ENCODE measurements at places on chromosomes 1 and 21.

DNA sequence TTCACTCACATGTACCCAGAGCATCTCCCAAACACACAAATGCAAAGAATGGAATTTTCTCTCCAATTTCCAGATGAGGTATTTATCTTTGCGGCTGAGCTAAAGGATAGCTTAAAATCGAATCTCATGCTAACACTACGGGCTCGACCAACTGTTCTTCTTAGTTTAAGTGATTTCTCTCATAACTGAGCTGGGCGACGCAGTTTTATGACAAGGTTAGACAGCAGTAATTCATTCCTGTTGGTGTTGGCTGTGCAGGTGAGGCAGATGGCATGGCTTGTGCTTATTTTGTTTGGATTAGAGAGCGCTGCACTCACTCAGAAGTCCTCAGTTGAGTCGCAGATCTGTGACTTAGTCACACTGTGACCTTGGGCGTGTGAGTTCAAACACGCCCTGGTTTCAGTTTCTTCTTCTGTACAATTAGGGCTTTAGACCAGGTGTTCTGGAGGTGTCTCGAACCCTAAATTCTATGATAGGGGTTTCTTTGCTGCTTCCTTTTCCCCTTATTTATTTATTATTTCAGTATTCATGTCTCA is 41.5 kb upstream of the MRPS6 start:
- DNase-seq, result no peak

DNA sequence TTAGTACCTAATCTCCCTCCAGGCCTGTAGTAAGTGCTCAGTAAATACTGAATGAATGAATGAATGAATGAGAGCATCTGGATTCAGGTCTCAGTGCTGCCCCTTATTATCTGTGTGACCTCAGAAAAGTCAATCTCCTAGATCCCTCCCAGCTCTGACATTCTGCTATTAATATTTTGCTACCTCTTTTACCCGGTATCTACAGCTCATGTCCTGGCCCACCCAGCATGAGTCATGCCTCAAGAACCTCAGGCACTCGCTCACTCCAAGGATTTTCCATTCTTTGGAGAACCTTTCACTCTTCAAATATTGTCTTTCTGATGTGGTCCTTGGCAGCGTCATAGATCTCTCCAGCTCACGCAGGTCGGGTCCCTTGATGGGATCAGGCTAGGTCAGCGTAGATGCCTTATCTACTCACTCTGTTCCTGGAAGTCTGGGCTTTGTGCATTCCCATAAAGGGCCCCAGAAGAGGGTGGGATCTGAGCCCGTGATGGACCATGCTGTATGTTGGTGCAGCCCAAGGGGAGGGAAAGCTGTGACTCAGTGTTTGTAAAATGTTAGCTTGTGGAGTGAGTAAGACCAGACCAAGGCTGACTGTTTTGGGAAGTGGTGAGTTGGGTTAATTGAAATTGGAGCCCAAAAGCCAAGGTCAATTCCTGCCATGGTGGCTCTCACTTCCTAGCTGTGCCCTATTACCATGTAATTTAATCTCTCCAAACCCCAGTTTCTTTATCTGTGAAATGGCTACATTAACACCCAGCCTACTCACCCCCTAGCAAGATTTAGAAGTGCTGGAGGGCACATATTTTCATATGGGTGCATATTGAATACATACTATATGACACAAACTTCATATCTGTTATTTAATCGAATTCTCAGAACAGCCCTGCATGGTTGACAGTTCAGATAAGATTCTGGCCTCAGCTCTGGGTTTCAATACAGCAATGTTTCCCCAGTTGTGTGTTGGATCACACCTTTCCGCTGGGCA is 214.1 kb upstream of the USP24 start:
- no peak for DNase-seq

DNA sequence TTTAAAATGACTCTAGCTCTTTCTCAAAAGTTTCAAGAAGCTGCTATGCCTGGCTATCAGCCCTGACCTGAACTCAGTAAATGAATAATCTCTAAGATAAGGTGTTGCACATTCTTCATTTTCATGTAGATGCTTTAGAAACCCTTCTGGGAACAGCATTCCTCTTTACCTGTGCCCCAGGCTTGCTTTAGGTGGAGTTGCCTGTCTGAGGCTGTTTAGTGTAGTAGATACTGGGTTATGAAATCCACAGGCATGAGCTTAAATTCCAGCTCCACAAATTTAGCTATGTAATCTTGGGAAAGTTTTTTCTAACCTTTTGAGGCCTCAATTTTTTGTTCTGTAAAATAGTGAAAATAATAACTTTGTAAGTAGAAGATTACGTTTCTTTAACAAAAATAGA is 41.6 kb downstream of the ATP6V1G3 start:
- no peak for DNase-seq

- no peak for DNase-seq
Observed at GRCh38 chr1:109639063-109639840, 16.6 kb upstream of the GSTM4 start.

- DNase-seq, result no peak
Observed at GRCh38 chr1:241579434-241579833, 47.3 kb downstream of the KMO start.

DNA sequence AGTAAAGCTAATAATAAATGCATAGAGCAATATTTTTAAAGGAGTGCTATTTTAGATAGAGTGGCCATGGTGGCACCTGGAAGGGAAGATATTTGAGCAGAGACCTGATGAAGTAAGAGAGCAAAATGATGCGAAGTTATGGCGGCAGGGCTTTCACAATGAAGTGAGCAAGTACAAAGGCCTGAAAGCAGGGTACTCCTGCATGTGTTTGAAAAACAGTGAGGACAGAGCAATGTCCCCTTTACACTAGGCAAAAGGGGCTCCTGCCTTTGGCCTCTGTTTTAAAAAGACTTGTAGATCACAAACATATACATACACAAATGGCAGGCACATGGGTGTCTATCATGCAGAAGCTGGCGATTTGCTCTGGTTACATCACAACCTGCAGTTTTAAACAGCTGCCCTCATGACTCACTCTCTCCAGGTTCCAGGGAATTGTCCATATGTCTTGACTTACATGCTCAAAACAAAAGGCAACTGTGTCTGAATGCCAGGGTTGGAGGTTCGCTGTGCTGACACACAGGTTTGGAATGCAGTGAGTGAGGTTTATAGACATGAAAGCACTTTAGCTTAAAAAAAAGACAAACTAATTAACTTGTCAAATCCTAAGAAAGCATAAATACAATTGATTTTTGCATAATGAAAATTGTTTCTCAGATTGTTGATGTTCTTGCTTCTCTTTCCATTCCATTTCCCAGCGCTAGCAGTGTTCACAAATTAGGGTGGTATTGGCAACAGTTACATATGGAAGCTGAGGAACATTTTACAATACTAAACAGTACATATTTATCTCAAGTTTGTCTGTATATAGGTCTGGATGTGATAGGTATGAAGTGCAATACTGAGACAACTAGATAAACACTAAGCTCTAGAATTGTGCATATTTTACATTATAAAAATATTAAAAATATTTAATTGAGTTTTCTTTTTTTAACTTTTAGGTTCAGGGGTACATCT is 313.9 kb downstream of the BARHL2 start:
- no peak for DNase-seq

- no peak for DNase-seq
Observed at GRCh38 chr1:193569096-193569982, 382.9 kb upstream of the B3GALT2 start.

- DNase-seq, result no peak
Observed at GRCh38 chr1:233327651-233328141, at the start of gene MAP3K21. MAP3K21 (plus strand) TSS chr1:233327724; CDS start chr1:233328029, 305 bp downstream.

GRCh38 chr1:157286646-157287420 is 148.6 kb upstream of the ETV3 start:
- DNase-seq, result no peak

DNA sequence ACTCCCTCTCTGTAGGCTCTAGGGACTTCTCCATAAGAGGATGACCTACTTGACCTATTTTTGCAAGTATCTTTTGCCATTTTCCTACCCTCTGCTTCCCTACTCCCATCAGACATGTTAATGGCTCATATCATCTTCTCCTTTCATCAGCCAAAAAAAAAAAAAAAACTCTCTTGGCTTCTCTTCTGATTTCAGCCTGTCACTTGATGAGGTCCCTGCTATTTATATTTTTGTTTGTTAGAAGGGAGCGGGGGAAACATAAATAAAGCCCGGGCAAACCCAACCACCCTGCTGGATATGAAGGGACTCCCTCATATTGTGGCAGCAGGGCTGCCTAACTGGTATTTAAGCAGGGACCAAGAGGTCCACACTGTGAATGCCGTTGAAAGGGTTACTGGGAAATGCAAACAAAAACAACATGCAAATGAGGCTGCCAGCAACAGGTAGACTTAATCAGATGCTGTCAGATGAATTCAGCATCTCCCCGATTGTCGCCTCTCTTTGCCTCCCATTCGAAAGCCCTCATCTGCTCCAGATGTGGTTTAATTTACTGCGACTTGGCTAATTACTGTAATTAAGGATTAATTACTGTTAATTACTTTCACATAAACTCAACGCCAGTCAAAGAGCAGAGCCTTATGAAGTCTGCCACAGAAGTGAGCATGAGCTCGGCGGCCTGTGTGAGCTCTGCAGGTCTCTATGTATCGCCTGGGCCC is 172.3 kb downstream of the PBX1 start:
- DNase-seq, result no peak

DNA sequence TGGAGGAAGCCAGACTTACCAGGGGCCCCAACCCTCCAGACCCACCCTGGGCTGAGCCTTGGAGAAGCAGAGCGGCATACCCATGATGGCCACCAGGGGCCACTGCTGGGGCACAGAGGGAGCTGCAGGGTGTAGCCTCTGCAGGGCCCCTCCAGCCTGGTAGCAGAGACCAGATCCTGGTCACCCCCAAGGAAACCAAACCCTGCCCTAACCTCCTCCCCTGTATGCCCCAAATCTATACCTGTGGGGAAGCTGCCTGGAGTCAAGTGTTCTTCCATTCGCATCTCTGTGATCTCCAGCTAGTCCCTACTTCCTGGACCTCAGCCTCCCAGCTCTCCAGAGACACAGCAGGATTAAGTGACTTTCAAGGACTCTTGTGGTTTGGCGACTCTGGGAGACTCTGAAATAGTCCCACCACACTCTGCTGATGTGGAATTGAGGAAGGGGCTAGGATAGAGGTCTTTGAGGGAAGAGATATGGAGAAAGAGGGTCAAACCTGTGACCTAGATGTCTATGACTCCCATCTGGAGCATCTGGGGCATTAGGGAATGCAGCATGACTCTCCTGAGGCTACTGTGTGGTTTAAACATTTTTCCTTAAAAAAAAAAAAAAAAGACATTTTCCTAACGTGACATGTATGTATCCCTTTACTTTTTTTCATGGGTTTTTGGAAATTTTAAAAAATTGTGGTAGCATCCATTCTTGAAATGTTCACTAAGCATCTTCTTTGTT is 119.2 kb upstream of the IPO9 start:
- DNase-seq, result peak; percentile 35

DNA sequence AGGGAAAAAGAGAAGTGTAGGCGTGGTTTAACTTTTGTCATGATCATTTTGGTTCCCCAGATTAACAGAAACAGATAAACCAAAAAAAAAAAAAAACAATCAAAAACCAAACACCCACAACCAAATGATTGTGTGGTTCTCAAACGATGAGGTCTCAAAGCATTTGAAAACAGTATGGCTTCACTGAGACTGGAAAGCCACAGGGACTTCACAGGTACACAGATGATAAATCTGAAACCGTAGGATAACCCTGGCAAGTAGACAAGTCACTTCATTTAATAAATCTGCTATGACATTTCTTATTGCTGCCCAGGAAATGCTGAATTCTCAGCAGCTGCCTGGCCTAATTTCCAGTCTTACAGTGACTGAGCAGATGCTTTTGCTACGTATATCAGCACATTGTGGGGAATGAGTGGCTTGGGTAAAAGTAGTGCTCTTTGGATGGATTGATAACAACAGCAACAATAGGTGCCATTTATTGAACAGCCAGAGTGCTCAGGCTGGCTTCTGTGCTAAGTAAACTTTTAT is 6.1 kb downstream of the ST6GALNAC3 start:
- DNase-seq, result no peak

GRCh38 chr1:923131-923990 is at the start of gene SAMD11:
SAMD11 (plus strand) TSS chr1:923923; CDS start chr1:924432, 509 bp downstream.
- DNase-seq, result peak; percentile 65

GRCh38 chr1:61504852-61505390 is 220.0 kb downstream of the TM2D1 start:
- no peak for DNase-seq

GRCh38 chr1:70874818-70875217 is 172.8 kb downstream of the PTGER3 start:
- no peak for DNase-seq

DNA sequence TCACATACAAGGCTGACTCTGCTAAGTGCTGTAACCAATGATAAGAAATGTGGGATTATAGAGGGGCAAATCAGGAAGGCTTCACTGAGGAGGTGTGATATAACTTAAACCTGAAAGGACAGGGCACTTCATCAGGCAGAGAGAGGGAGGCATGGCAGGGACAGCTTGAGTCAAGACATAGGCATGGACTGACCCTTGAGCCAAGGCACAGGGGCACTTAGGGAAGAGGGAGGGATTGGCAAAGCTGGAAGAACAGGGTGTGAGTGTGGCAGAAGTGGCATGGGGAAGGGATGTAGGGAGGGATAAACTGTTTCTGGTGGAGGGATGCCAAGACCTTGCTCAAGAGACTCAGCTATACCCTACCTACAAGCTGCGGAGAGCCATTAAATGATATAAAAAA is 81.3 kb downstream of the PLXNA2 start:
- no peak for DNase-seq

DNA sequence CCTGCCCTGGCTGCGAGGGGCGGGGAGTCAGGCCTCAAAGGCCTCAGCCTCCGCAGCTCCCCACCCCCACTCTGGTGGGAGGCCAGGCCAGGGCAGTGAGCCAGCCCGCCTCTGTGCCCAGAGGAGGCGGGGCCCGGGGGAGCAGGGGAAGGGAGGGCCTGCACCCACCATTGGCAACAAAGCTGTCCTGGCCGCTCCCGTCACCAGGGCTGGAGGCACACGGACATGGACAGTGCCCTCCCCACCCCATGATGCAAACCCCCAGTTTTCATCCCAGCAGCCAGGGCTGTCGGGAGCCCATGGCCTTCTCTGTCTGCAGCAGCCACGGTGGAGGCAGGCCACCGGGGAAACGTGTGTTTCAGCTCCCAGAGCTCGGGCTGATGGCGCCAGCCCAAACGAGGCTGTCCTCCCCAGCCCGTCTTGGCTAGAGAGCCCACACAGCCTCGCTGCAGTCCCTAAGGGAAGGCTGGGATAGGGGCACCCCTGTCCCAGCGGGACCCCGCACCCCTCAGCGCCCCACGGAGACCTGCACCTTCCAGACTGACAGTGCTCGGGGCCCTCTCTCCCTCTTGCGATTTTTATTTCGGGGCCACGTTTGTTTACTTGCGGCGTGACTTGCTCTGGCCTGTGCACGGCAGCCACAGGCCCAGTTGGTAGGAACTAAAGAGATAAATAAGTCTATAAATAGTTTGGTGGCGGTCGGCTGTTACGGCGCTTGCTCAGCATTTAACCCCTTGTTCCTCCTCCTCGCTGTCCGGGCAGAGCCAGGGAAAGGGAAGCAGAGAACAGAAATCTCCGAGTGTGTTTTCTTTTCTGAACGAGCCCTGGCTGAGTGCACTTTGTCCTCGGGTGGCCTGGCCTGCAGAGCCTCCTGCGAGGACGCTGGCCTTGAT is 101.8 kb downstream of the PRDM16 start:
- no peak for DNase-seq

All from stimulated activated CD4-positive, alpha-beta T cell treated with anti-CD3 and anti-CD28 coated beads, Interleukin-4, amount 100 ng/mL, for 4 hours (primary cell).